ENCODE measurements at places on chromosomes 11 and 22.
A peak's percentile ranks its signal among the peaks of the same experiment; 100 is the strongest.

GRCh38 chr11:129894278-129895125 lies 876 bp downstream of the NFRKB start:
- DNase-seq, result no peak

DNA sequence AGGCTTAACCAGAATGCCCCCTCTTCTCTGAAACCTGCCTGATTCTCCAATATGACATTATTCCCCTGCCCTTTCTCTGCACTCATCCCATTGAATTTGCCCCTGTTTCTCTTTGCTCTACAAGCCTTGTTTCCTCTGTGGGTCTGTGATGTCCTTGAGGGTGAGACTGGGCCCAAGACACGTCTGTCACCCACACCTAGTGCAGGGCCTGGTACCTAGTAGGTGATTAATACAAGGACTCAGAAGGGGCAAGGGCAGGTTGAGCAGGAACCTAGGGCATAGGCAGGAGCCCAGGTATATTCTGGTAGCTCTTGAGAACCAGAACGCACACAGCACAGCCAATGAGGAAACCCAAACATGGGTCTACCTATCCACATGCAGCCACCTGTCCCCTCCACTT lies 81.9 kb upstream of the HMGXB4 start:
- no peak for DNase-seq

GRCh38 chr22:43182726-43183125 lies 4.2 kb downstream of the TTLL12 start:
- DNase-seq, result no peak

DNA sequence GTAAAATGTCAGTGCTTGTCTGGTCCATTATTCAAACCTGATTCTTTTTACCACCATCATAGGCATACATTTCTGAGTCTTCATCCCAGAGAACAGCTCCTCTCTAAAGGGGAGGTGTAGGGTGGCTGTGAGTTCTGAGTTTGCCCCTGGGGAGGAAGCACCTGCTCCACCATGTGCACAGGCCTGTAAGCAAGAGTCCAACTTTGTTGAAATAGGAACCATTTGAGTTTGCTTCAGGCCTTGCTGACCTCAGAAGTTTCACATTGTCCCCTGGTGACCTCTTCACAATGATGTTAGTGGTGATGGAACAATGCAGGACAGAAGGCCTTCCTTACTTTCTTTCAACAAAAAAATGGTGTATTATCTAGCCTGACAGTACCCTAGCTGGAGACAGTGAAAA lies 54.6 kb upstream of the TOP3B start:
- DNase-seq, result no peak

DNA sequence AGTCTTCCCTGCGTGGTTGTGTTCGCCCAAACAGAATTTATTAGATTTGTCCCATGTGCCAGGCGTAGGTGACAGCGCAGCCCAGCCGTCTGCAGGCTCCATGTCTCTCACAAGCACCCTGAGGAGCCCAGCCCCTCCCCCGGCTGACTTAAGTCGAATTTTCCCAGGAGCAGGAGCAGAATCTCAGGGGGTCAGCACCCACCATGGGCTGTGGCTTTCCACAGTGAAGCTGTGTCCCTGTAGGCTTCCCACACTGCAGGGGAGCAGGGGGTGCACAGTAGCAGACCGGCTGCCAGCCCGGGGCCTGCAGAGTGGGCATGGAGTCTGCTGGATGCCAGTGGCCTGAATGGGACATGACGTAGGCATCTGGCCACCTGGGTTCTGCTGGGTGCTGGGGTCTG lies 16.0 kb downstream of the PARVG start:
- no peak for DNase-seq

- DNase-seq, result no peak
Measured at GRCh38 chr11:12534549-12534948, 139.7 kb upstream of the TEAD1 start.

DNA sequence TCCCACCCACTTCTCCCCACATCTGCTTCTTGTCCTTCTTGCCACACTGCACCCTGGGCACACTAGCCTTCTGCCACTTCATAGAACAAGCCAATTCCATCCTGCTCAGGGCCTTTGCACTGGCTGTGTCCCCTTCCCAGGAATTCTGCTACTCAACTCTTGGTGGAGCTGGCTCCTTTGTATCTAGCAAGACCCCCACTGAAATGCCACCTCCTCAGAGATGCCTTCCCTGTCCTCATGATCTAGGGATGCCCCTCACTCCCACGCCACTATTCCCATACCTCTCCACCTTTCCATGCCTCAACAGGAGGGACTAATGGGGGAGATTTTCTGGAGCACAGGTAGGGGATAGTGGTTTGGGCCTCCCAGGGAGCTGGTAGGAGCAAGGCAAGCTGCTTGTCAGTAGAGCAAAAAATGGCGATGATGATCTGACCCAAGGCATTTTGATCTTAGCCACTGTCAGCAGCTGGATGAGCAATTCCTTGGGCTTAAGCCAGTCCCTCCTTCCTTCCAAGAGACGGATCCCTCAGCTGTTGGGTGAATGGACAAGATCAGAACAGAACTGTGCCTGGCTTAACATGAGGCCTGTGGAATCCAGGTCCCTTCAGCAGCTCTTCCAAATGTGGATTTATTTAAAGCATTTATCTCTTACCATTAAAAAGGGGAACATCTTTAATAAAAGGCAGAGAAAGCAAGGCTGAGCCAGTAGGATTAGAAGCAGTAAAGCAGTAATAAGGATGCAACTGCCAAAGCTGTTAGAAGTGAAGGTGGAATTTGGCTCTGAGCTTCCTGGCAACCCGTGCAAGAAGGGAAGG lies 4.0 kb upstream of the PRDM11 start:
- peak; percentile 48 for DNase-seq

DNA sequence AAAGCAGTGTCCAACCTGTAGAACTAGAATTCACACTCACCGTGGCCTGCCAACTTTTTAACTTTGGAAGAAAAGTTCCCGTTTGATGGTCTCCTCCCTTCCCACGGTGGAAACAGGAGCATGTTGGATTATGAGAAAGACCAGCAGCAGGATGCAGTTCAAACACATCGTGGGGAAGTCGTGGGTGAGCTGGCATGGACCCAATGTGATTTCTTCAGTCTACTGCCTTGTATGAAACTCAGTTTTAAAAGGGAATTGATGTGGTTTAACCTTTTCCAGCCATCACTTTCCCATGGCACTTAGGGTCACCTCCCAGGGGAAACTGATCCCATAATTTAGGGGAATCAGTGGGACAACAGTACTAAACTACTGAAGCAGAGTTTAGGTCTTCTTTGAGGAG lies 318.3 kb downstream of the CADM1 start:
- DNase-seq, result no peak

DNA sequence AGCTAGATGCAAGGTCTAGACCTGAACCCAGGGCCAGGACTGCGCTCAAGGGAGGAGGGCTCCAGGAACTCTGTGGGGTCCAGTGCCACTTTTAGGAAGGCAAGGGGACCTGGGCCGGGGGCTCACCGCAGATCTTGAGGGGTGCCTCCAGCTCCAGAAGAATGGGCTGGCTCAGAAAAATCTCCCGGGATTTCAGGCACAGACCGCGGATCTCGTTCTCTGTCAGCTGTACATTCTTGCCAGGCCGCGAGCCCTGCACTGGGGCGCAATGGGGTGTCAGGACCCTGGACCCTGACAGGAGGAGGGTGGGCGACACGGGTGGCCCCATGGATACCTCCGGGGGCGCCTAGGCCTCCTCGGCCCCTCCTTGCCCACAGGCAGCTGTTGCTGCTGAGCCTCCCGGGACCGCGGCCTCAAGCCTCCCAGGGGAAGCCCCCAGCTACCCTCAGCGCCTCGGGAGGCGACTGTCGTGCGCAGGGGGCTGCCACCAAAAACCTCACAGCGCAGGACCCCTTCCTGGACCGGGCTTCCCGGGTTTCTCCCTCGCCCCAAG lies 640 bp downstream of the PPP1CA start:
- no peak for DNase-seq

DNA sequence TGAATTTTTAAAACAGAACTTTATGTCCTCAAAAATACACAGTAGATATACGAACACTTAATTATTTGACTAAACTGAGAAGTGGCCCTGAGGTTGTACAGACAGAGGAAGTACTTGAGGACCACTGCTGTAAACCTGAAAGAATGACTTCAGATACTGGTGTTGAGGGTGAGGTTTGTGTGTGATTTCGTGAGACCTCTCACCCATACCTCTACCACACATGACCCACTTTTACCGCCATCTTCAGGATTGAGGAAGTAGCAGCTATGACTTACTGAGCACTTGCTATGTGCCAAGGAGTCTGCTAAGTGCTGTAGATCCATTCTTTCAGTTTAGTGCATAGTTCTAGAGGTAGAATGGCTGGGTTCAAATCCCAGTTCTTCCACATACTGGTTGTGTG lies 21.9 kb downstream of the MMP13 start:
- no peak for DNase-seq

GRCh38 chr11:34621876-34622275 lies 983 bp downstream of the EHF start:
- DNase-seq, result no peak

DNA sequence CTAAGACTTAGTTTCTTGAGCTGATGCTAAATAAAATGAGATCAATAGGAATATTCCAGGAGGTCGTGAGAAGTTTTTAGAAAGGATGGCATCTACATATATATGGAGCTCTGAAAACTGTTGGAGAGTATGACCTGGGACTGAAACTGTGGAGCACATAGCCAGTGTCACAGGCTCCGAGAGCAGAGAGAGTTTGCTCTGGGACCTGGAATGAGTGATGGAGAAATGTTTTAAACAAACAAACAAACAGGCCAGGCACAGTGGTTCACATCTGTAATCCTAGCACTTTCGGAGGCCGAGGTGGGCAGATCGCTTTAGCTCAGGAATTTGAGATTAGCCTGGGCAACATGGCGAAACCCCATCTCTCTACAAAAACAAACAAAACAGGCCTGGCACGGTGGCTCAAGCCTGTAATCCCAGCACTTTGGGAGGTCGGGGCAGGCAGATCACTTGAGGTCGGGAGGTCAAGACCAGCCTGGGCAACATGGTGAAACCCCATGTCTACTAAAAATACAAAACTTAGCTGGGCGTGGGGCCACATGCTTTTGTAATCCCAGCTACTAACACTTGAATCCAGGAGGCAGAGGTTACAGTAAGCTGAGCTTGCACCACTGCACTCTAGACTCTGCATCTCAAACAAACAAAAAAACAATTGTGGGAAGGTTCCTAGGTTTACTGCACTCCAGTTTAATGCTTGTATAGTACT lies 67.1 kb downstream of the SLC35F2 start:
- no peak for DNase-seq

- no peak for DNase-seq
Measured at GRCh38 chr22:40609216-40609615, 27.3 kb downstream of the MRTFA start.

DNA sequence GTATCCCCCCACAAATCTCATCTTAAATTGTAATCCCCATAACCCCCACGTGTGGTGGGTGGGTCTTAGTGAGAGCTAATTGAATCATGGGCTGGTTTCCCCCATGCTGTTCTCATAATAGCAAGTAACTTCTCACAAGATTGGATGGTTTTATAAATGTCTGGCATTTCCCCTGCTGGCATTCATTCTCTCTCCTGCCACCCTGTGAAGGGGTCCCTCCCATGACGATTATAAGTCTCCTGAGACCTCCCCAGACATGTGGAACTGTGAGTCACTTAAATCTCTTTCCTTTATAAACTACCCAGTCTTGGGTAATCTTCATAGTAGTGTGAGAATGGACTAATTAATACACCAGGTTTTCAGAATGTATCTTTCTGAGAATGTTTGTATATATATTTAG lies 1159.4 kb downstream of the FAM181B start:
- DNase-seq, result no peak

GRCh38 chr11:94876645-94877442 lies 96.5 kb downstream of the CWC15 start:
- DNase-seq, result peak; percentile 95

DNA sequence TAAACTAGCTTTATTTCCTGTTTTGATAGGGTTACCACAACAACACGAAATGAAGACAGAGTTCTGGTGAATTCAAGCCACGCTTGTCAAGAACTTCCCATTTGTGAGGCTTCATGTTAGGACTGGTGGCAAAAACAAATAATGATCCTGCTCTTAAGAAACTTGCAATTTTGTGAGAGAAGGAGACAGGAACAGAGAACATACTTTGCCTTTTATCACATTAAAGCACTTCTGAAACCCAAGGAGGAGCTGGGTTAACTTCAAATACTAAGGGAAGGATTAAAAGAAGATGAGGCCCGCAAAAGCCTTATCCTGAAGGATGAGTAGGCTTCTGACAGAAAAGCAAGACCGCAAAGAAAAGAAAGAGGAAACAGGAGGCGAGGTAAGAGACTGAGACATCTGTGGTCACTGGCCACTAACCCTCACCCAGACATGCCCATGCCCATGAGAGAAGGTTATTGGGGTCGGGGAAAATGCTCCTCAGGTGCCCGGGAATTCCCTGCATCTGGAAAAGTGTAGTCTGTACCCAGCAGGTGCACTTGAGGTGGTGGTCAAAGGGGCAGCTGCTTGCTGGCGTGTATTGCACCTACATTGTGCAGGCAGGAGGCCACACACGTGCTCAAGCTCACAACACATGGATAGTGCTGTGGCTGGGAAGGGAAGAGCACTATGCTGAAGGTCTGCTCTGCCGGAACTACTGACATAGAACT lies 50.5 kb downstream of the MAPK1 start:
- DNase-seq, result peak; percentile 83

DNA sequence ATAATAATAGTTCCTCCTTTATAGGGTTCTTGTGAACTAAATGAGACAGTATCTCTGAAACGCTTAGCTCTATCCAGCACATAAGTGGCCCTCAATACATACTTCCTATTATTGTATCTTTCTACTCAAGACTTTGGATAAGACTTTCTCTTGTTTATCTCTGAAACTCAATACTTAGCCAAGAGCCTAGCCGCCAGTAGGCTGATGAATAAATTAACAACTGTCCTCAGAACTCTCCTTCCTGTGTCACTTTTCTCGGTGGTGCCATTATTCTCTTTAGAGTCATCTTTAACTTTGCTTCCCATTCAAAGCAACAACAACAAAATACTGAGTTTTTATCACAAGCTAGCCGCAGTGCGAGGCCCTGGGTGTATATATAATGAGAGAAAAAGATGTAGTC lies 86.9 kb downstream of the FAM83F start:
- DNase-seq, result no peak

All from fibroblast of upper back skin (primary cell).